Stimulated activated CD4-positive, alpha-beta T cell treated with anti-CD3 and anti-CD28 coated beads, Interleukin-2, amount 100 ng/mL, for 24 hours (primary cell): ENCODE measurements at places on chromosomes 1 and 21.

GRCh38 chr1:221272940-221273339 lies 393.7 kb downstream of the HLX start:
- DNase-seq = no peak

DNA sequence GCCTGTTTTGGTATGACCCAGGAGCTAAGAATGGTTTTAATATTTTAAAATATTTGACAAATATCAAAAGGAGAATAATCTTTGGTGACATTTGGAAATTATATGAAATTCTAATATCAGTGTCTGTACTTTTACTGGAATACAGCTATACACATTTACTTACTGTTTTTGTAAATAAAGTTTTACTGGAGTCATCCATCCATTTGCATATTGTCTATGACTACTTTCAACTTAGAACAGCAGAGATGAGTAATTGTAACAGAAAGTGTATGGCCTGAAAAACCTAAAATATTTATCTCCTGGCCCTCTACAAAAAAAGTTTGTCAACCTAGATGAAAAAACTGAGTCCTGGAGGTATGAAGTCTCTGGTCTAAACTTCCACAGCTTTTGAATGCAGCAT lies 5.8 kb upstream of the MAP3K7CL start:
- DNase-seq = no peak

- DNase-seq = no peak
Observed at GRCh38 chr1:8721679-8722324, 95.6 kb downstream of the RERE start.

DNA sequence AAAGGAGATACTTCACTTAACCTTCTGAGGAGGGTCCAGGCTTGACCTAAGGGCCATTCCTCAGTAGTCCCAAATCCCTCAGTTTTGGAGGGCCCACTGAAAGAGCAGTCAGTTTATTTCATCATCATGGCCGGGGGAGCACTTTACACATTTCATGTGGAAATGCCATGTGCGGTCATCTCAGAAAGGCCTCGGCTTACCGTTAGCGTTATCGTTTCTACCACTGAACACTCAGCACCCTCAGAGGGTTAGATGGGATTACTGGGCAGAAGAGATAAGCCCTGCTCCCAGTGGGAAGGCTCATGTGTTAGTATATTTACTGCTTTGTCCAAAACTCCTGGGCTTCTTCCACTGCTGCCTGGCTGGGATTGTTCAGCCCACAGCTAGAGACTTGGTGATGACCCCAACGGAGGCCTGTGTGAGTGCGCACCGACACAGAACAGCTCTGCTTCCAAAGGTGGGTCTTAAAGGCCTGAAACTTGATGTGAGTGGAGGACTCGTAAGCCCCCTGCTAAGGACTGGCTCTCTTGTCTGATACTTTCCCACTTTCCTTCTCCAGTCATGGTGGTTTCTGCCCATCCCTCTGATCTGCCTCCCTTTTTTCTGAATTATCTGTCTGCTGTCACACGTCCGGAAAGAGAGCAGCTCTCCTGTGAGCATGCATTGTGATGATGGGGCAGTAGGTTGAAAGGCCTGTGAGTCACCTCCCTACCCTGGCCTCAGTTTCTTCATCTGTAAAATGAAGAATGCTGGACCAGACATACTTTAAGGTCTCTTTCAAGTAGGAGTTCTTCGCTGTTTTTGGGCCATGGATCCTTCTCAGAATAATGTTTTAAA lies 284.5 kb downstream of the ASTN1 start:
- no peak for DNase-seq

GRCh38 chr21:42332557-42333317 lies 17.5 kb upstream of the TFF3 start:
- DNase-seq = no peak

DNA sequence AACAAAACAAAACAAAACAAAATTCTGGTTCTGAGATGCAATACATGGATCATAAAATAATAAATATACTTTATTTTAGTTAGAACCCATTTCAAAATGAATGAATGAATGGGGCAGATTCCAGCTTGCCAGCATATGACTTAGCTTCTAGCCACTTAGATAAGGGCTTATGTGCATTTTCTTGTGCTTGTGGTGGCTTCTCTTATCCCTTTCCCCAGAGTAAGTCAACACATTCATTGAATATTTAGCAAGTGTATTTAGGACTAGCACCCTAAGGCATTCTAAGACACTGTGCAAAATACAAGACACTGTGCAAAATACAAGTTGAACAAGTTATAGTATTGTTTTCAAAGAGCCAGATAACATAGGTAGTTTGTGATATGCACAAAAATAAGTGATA lies 4.7 kb downstream of the ADIPOR1 start:
- no peak for DNase-seq
